ENCODE measurements at places on chromosomes 7 and 10. TPM values are rescaled to one million over a fixed set of nuclear protein-coding genes. Genes with fewer than 3 reads are reported as not detected.
A peak's percentile ranks its signal among the peaks of the same experiment; 100 is the strongest.

GRCh38 chr7:26061678-26062603, 90.1 kb upstream of the NFE2L3 start:
- no peaks in the 10 kb centered on the region for H3K36me3 ChIP-seq
- H3K27ac ChIP-seq, result no peak overlapping the region
- H3K4me3 ChIP-seq, result no peak overlapping the region
- no peaks in the 10 kb centered on the region for H3K4me1 ChIP-seq
- DNase-seq, result peak; percentile 83
- peaks cover 4% of the 10 kb centered on the region for H3K27me3 ChIP-seq

DNA sequence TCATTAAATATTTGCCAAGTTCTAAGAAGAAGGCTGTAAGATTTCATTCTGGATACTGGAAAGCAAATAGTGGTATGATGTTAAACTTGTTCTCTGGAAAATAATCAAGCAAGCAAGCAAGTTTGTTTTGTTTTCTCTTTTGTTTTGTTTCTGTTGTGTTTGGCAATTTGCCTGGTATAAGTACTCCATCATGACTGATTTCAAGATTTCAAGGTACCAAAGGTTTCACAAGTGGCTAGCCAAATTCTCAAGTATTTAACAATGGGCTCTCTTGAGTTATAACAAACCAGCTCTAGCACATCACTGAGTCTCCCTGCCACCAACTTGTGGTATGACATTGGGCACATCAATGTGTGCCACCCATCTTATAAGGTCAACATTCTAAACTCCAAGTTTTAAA, 151.7 kb upstream of the IGFBP3 start:
- no peaks in the 10 kb centered on the region for H3K27me3 ChIP-seq
- H3K27ac ChIP-seq, result no peak overlapping the region
- H3K36me3 ChIP-seq, result no peaks in the 10 kb centered on the region
- no peaks in the 10 kb centered on the region for H3K4me1 ChIP-seq
- DNase-seq, result no peak

DNA sequence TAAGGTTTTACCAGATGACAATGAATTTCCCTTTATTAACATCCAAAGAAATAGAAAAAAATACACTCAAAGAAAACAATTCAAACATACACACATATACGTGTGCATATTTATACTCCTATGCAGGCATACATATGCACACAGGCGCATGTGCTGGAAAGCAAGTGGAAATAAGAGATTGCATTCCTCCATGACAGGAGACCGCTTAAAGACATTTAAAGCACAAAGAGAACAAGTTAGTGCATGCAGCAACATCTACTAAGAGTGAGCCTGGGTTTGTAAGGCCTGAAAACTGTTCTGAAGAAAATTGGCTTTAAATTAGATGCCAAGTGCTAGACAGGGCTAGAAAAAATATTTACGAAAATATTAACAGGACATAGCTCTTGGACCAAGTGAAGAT, 40.1 kb upstream of the PPP1R17 start:
- H3K36me3 ChIP-seq, result no peaks in the 10 kb centered on the region
- H3K27ac ChIP-seq, result no peak overlapping the region
- DNase-seq, result no peak
- no peaks in the 10 kb centered on the region for H3K27me3 ChIP-seq
- H3K4me1 ChIP-seq, result no peaks in the 10 kb centered on the region
- H3K4me3 ChIP-seq, result no peak overlapping the region

DNA sequence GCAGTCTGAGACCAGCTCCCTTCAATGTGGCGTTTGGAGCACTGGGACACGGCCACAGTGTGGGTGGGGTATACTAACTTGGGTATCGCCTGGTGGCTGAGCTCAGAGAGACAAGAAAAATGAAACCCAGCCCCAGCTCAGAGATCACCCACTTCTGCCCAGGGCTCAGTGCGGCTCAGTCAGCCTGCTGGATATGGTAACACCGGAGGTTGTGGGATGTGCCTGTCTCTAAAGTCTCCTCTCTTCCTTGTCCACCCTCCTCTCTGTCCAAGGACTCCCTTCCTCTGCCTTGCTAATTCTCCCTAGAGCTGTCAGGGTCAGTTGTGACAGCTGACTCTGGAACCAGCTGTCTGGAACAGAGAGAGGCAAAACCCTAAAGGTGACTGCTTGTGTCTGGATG, 149.1 kb downstream of the PTPN20 start:
- DNase-seq, result no peak
- H3K4me3 ChIP-seq, result no peak overlapping the region
- peaks cover 3% of the 10 kb centered on the region for H3K4me1 ChIP-seq
- H3K36me3 ChIP-seq, result no peaks in the 10 kb centered on the region
- H3K27ac ChIP-seq, result no peak overlapping the region

DNA sequence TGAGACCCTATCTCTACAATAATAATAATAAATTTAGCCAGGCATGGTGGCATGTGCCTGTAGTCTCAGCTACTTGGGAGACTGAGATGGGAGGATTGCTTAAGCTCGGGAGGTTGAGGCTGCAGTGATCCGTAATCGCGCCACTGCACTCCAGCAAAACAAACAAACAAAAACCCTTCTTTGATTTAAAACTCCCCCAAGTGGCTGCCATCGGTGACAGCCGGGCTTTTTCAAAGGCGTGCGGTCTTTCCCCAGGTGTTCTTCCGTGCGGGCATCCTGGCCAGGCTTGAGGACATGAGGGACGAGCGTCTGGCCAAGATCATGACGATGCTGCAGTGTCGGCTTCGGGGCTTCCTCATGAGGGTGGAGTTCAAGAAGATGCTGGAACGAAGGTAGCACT, 1.9 kb upstream of the MYH16 start:
- H3K36me3 ChIP-seq, result no peaks in the 10 kb centered on the region
- no peaks in the 10 kb centered on the region for H3K4me1 ChIP-seq
- H3K27me3 ChIP-seq, result no peaks in the 10 kb centered on the region
- no peak overlapping the region for H3K27ac ChIP-seq
- no peak overlapping the region for H3K4me3 ChIP-seq

GRCh38 chr10:20041931-20042330, 225.7 kb downstream of the PLXDC2 start:
- H3K27ac ChIP-seq, result no peak overlapping the region
- no peaks in the 10 kb centered on the region for H3K36me3 ChIP-seq
- H3K4me1 ChIP-seq, result no peaks in the 10 kb centered on the region
- H3K27me3 ChIP-seq, result no peaks in the 10 kb centered on the region

GRCh38 chr10:119667562-119668328, 16.6 kb downstream of the BAG3 start:
- H3K36me3 ChIP-seq, result no peaks in the 10 kb centered on the region
- DNase-seq, result peak; percentile 88
- peaks cover 1% of the 10 kb centered on the region for H3K4me1 ChIP-seq
- H3K27me3 ChIP-seq, result no peaks in the 10 kb centered on the region
- no peak overlapping the region for H3K4me3 ChIP-seq
- H3K27ac ChIP-seq, result no peak overlapping the region

DNA sequence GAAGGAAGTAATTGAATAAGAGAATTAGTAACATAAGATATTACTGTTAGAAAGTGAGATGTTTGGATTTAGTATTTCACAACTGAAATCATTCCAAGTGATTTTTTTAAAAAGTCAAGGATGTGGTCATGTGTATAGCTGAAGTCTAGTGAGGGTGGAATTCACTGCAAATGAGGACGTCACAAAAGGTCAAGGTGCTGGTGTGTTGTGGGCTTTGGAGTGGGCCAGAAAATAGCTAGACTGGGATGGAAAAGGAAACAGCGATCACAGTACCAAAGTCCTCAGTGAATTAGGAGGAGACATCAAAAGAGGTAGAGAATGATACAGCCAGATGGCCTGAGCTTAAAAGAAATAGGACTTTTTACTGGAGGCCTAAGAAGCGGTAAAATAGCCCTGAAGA, 272.8 kb downstream of the DYNC1I1 start:
- H3K4me3 ChIP-seq, result no peak overlapping the region
- no peak for DNase-seq
- H3K27me3 ChIP-seq, result no peaks in the 10 kb centered on the region
- no peaks in the 10 kb centered on the region for H3K4me1 ChIP-seq
- no peaks in the 10 kb centered on the region for H3K36me3 ChIP-seq
- H3K27ac ChIP-seq, result no peak overlapping the region

- H3K27ac ChIP-seq, result peak overlapping the region; percentile 83
- H3K4me3 ChIP-seq, result peak overlapping the region; percentile 27
- no peaks in the 10 kb centered on the region for H3K27me3 ChIP-seq
- no peak for DNase-seq
- peaks cover 2% of the 10 kb centered on the region for H3K4me1 ChIP-seq
These were observed 847 bp downstream of the BTAF1 start for GRCh38 chr10:91924212-91925021.

DNA sequence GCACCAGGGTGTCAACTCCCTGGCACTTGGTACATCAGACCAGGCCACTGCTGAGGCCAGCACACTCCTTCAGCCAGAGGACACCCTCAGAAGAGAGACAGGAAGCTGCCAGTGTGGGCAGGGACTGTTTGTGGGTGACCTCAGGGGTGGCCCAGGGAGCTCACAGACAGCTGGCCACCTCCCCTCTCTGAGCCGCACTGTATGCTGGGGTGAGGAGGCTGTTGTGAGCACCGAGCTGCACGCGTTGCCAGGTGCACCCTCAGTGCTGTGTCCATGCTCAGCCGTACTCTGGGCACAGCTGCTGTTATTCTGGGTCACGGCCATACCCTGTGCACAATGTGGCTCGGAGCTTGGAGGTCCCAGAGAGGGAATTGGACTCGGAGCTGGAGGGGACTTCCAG, 61.5 kb upstream of the NANOS1 start:
- DNase-seq, result no peak
- H3K4me1 ChIP-seq, result no peaks in the 10 kb centered on the region
- H3K36me3 ChIP-seq, result no peaks in the 10 kb centered on the region
- H3K4me3 ChIP-seq, result no peak overlapping the region
- no peaks in the 10 kb centered on the region for H3K27me3 ChIP-seq
- no peak overlapping the region for H3K27ac ChIP-seq

- no peaks in the 10 kb centered on the region for H3K36me3 ChIP-seq
- no peak overlapping the region for H3K4me3 ChIP-seq
- DNase-seq, result no peak
- H3K27me3 ChIP-seq, result no peaks in the 10 kb centered on the region
These were observed 47.8 kb downstream of the SLC35G1 start for GRCh38 chr10:93941606-93942005.

The HOXA11 gene
- 0.13 TPM for polyA plus RNA-seq

The BLOC1S2 gene
- polyA plus RNA-seq, result 30.7 TPM

The TLL2 gene
- polyA plus RNA-seq, result not detected

The CTAGE4 gene
- 2.0 TPM for polyA plus RNA-seq
